Activated CD4-positive, alpha-beta T cell treated with anti-CD3 and anti-CD28 coated beads for 48 hours (primary cell): ENCODE measurements at places on chromosomes 1 and 21.

DNA sequence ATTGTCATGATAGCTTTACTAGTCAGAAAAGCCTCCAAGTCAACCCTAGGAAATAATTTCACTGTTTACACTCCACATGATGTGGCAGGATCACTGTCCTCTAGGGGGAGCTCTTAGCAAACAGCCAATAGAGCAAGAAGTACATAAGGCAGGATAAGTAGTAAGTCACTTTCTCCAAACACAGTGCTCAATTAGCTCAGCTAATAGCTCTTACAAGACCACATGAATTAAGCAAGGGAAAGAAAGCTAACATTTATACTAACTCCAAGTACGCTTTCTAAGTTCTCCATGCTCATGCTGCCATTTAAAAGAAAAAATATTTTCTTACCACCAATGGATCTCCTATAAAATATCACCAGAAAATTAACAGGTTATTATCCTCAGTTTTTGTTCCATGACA lies 66.9 kb upstream of the LRIF1 start:
- peak; percentile 63 for DNase-seq

- no peak for DNase-seq
Measured at GRCh38 chr1:41842326-41842725, 76.4 kb downstream of the HIVEP3 start.

DNA sequence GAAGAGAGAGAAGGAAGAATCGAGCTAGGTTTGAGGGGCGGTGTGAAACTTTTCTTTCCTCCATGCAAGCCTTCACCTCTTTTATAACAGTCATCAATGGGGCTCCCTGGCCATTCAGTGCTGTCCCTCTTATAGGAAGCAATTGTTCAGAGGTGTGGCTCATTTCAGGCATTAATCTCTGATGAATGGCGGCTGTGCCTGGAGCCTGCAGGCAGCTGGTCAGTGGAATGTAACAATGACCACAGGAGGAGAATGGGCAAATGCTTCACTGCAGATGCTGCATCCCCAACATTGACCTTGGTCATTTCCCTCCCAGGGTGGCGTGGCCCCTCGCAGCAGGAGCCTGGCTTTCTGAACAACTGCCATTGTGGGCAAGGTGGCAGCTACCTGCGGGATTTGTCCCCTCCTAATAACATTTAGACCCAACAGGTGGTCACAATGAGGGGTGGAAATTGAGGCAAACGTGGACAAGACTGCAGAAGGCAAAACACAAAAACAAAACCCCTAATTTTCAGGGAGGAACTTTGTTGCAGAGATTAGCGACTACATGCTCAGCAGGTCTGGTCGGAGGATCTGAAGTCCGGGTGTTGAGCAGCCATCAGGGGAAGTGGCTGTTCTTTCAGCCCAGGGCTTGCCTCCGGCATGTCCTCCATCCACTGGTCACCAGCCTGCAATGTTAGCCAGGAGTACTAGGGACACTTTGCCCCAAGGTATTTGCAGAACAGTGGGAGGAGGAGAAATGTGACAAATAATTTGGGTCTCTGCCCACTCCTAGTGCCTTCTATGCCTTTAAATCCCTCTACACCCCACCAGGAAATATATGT lies 97.3 kb upstream of the PAXBP1 start:
- DNase-seq: no peak

GRCh38 chr1:54567961-54568360 lies 19.9 kb downstream of the ACOT11 start:
- DNase-seq: no peak

DNA sequence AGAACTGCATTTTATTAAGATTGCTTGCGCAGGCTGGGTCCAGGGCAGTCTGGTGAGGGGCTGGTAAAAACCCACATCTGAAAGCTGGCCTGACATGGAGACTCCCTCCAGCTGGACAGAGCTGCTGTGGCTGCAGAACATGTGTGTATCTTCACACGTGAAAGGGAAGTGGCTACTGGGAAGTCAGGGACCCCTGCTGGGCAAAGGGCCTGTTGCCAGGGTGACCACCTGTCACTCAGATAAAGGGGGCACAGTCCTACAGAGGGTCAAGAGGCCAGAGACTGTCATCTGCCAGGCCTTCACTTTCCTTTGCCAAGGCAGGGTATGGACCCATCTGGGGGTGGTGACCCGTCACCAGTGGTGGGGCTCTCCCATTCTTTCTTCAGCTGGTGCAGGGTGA lies 17.5 kb downstream of the NKAIN1 start:
- no peak for DNase-seq

- DNase-seq: no peak
Measured at GRCh38 chr1:185453496-185454192, 136.6 kb upstream of the IVNS1ABP start.
